B cell (primary cell): ENCODE measurements at places on chromosomes 11 and 22. TPM values are rescaled to one million over a fixed set of nuclear protein-coding genes. Genes with fewer than 3 reads are reported as not detected.
A peak's percentile ranks its signal among the peaks of the same experiment; 100 is the strongest.

- no peaks in the 10 kb centered on the region for H3K36me3 ChIP-seq
- H3K27me3 ChIP-seq = no peaks in the 10 kb centered on the region
- H3K4me1 ChIP-seq = no peaks in the 10 kb centered on the region
- H3K27ac ChIP-seq = no peak overlapping the region
- DNase-seq = no peak
Measured at GRCh38 chr11:131253142-131253655, 117.2 kb upstream of the NTM start.

GRCh38 chr11:24406389-24406788 is 90.5 kb upstream of the LUZP2 start:
- no peak overlapping the region for H3K27ac ChIP-seq
- H3K4me1 ChIP-seq = no peaks in the 10 kb centered on the region
- H3K4me3 ChIP-seq = no peak overlapping the region
- no peaks in the 10 kb centered on the region for H3K27me3 ChIP-seq

GRCh38 chr11:77173494-77173893 is 45.4 kb downstream of the MYO7A start:
- H3K4me3 ChIP-seq = no peak overlapping the region
- no peaks in the 10 kb centered on the region for H3K4me1 ChIP-seq
- H3K27me3 ChIP-seq = no peaks in the 10 kb centered on the region
- DNase-seq = no peak

DNA sequence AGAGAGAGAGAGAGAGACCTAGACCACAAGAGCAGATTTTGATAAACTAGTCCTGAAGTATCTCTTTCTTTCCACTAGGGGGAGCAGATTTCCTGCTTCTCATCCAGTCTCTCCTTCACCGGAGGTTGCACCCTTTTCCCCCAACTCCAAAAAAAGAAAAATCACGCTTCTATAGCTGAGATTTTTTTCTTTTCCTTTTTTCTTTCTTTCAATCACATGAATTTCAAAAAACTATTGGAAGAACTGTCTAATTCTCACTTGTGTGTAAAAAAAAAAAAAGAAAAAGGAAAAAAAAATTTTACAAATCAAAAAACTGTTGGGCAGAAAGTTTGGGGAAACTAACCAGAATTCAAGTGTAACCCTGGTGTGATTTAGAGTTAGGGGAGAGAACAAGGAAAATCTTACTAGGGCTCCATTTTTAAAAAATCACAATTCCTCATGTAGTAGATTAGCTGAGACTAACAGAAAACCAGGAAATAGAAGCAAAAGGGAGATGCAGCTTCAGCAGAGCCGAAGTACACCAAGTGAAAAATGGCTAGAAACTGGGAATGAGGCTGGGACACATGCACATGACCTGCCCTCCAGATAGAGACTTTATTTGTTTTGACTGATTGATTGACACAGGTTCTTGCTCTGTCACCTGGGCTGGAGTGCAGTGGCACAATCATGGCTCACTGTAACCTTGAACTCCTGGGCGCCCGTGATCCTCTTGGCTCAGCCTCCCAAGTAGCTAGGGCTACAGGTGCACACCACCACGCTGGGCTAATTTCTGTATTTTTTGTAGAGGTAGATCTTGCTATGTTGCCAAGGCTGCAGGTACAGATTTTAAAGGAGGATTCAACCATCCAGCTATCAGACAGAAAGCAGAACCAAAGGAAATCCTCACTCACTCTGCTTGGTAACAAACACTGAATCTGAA is 27.1 kb downstream of the SDHD start:
- H3K4me3 ChIP-seq = no peak overlapping the region
- no peak overlapping the region for H3K27ac ChIP-seq
- no peaks in the 10 kb centered on the region for H3K4me1 ChIP-seq
- peak; percentile 53 for DNase-seq
- H3K36me3 ChIP-seq = no peaks in the 10 kb centered on the region

DNA sequence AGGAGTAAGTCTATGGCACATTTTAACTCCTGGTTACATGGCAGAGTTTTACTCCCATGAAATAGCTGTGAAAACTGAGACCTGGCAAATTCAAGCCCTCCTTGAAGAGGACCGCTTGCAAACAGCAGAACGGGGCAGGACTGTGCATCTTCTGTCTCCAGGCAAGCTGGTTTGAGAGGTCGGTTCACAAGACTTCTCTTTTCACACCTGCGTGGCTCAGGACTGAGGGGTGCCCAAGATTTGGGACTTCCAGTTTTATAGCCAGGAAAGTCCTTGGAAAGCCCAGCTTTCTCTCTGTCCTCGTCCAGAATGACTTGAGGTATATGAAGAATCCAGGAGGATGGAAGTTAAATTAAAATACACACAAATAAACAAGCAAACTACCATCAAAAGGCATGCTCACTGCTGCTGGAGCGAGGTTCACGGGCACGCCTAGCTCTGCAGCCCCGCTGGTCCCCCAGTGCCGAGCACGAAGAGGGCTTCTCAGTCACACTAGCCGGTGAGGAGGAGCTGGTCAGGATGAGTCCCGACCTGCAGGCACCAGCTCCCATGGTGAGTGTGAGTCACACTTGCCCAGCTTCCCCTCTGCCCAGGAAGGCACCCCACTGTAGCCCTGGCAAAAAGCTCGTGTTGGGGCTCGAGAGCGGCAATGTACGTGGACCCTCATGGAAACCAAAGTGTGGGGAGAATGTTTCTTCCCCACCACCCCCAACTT is 1382.4 kb downstream of the BRD1 start:
- peaks cover 64% of the 10 kb centered on the region for H3K27me3 ChIP-seq
- no peaks in the 10 kb centered on the region for H3K36me3 ChIP-seq
- no peak overlapping the region for H3K27ac ChIP-seq
- H3K4me1 ChIP-seq = peaks cover 19% of the 10 kb centered on the region

GRCh38 chr11:64837887-64838351 is 6.5 kb downstream of the CDC42BPG start:
- H3K27me3 ChIP-seq = no peaks in the 10 kb centered on the region
- peaks cover 4% of the 10 kb centered on the region for H3K4me1 ChIP-seq
- H3K4me3 ChIP-seq = no peak overlapping the region
- no peak for DNase-seq
- H3K36me3 ChIP-seq = no peaks in the 10 kb centered on the region

MS4A6E gene
- not detected in 2 replicates for total RNA-seq
